Left hindlimb (tissue), 1 donor: ENCODE measurements at places on chromosomes 1 and 21.

GRCh38 chr1:203536980-203537455 is 43.1 kb downstream of the OPTC start:
- DNase-seq = no peak

DNA sequence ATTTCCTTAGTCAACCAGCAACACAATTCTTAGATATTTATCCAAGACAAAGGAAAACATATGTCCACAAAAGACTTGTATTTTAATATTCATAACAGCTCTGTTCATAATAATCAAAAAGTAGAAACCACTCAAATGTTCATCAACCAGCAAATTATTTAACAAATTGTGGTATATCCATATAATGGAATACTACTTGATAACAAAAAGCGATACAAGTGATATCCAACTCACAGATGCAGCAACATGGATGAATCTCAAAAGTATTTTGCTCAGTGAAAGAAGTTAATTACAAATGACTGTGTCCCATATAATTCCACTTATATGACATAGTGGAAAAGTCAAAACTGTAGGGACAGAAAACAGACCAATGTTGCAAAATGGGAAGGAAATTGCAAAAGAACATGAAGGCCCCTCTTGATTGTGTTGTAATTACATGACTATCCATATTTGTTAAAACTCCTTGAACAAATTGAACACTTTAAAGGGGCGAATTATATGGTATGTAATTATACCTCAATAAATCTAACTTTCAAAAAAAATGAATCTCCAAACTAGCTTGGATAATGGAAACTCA is 116.9 kb downstream of the EDEM3 start:
- DNase-seq = no peak

DNA sequence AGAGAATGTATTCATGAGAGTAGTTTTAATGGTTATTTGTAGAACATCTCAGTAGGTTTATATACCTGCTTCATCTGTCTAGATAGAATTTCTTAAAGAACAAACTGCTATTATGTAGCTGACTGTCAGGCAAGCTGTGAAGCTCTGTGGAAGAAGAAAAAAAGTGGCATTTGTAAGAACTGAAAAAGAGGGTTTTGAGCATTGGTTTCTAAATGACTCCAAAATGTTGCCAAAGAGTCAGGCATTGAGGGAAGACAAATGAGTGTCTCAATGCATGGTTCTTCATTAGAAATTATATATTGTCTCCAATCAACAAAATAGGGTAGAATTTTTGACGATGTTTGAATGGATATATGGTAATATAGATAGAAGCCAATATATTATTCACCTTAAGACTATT is 1276.1 kb downstream of the KCNT2 start:
- DNase-seq = no peak

DNA sequence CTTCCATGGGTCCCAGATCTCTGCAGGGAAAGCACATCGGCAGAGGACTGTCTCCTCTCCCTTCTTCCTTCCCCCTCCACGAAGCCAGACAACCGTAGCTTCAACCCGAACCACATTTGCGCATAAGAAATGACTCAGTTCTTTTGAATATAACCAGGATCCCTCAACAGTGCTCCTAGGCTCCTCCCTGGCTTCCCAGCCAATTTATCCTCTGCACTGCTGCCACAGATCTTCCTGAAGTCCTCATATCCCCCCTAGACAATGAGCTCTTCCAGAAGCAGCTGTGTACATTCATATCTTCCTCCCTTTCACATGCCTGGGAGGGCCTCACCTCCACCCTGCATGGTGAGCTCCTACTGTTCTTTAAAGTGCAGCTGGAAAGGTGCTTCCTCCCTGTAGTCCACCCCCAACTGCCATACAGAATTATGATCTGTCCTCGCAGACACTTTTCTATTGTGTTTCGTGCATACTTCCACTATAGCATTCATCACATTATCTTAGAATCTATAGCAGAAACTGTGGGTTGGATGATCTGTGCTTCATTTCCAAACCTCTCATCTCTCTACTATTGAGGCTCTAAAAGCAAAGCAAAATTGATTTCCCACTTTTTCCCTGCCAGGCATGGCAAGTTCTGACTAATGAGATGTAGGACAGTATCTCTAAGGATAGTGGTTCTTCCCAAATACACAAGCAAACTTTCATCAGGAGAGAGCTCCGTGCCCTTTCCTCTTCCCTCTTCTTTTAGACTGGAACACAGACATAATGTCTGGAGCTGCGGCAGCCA is 179.3 kb upstream of the HMGB4 start:
- DNase-seq = no peak

DNA sequence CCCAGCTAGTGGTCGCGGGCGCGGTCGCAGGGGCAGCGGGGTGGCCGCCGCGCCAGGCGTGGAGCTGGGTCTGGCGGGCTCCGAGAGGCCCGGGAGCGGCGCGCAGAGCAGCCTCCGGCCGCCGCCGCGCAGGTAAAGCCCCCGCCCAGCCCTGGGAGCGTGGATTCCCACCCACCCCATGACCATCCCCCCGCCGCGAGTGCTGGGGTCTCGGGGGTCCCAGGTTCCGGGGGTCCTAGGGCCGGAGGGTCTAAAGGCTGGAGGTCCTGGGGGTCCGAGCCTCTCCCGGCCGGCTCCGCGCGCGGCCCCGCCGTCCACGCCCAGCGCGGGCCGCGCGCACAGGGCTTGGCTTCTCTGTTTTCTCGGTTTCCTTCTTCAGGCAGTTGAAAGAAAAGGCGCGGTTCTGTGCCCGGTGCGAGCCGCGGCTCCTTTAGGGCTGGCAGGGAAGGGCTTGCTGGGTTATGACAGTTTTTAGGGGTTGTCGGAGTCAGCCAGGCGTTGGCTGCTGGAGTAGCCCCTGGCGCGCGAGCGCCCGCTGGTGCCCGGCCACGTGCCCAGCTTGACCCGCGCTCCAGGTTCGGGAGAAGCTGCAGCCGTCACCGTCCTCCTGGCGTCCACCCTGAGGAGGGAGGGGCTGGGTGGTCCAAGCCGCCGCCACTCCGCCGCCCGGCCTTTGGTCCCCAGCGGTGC is 359 bp downstream of the LRRC3 start:
- DNase-seq = no peak

DNA sequence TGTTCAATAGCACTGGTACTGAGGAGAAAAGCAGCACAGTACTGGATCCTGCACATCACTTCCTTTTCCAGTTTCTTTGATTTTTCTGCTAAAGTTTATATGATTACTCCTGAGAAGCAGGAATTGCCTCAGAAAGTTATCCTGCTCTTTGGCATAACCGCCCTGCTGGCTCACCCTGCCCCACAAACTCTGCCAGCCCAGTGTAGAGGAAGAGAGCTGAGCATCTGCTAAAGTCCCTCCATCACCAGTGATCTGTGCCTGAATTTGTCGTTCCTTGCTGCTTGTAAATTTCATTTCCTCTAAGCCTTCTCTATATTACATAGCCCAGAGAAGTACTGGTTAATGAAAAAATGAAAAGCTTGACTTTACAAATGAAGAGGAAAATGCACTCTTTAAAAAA is 87.0 kb upstream of the C1orf21 start:
- no peak for DNase-seq

DNA sequence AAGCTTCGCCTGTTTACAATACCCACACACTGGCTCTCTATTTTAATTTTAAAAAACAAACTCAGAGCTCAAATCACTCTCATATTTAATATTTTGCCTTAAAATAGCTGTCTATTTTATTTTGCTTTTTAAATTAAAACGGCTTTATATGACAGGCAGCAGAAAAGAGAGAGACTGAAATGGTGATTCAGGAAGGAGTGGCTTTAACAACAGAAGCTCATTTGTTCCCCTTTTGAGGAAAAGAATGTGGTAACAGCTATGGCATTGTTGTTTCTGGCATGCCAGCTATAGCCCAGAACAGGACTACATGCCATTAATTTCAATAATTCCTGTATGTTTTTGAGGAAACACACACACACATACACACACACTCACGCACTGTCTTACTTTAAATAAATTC is 234.2 kb upstream of the PTBP2 start:
- DNase-seq = no peak

GRCh38 chr1:202279806-202280205 is 61.9 kb downstream of the UBE2T start:
- DNase-seq = no peak

DNA sequence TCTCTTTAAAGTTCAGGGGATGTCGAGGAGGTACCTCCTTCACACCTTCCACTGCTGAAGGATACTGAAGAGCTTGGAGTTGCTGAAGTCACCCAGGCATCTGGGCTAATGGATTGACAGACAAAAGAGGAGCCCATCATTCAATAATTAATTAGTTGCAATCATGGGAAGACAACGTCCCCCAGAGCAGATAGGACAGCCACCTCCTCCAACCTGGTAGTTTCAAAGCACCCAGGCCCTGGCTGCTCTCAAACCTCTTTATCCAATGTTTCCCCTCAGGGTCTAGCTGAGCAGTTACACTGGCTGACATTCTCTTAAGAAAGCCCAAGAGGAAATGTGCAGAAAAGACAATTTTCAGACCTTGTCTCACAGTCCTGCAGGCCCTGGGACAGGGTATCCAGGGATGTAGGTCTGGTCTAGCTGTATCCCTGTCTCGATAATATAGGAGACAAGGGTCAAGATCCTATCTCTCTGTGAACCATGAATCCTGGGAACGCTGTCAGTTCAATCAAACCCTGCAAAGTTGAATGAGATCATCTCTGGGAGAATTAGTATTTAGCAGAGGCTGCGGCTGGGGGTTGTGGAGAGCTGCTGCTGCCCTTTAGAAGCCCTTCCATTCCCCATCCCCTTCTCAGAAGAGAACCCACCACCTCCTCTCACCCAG is 1.1 kb downstream of the TSPAN2 start:
- no peak for DNase-seq

DNA sequence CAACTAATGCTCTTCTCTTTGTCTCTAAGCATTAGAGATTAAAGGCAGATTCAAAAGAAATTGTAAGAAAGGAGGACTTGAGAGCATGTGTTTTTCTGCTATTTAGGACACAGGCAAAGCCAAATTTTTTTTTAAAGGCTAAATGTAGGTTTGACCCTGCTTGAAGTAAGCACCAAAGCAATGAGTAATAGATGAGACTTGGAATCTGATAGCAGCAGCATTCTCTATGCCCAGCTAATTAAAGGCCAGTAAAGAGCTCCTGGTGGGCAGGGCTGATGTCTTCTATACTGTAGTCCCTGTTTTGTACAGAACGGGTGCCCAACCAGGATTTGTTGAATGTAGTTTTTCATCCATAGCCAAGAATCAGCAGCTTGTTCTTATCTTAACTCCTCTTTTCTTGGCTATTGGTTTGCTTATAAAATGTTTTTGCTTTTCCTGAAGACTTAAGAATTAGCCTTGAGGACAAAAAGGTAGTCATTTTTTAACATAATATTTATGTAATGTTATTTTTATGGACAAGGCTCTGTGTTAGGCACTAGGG is 179.6 kb downstream of the LMO4 start:
- DNase-seq = no peak

- no peak for DNase-seq
These were observed 8.1 kb upstream of the PMVK start for GRCh38 chr1:154944401-154945159.

DNA sequence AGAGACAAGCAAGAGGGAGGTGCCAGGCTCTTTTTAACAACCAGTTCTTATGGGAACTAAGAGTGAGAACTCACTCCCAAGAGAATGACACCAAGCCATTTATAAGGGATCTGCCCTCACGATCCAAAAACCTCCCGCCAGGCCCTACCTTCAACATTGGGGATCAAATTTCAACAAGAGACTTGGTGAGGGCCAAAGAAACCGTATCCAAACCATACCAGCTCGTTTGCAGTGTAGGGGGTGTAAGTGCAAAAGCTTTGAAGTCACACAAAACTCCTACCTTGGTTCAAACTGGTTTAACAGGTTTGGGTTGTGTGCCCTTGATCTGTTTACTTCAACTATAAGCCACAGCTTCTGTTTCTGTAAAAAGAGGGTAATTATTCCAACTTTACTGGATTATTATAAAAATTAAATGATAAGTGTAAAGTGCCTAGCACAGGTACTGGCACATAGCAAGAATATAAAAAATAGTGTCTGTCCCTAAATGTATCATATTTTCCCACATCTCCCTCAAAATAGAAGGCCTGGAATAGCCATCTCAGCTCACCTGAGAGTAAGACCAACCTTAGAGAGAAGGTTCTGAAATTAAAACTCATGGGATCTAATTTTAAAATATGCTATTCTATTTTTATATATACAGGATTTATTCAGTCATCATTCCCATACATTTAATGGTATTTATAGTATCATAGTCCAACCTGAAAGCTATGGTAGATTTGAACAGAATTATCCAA is 7.0 kb upstream of the USP25 start:
- no peak for DNase-seq

DNA sequence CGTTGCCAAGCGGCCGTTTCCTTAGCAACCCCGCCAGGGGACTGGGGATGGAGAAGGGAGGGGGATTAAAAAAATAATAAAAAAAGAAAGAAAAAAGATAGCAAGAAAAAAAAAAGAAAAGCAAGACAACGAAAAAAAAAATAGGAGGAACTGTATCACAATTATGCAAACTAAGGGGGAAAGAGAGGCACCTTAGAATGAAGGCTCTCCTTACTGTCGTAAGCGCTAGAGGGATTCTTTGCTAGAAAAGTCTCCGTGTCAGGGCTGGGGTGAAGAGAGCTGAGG is 625 bp upstream of the NEGR1 start:
- no peak for DNase-seq

GRCh38 chr1:162902416-162902815 is 41.4 kb upstream of the CCDC190 start:
- no peak for DNase-seq

GRCh38 chr1:115479055-115479482 is 141.0 kb upstream of the NGF start:
- no peak for DNase-seq
